Activated CD4-positive, alpha-beta T cell treated with anti-CD3 and anti-CD28 coated beads, Interleukin-2, amount 50 U/mL, for 24 hours (primary cell): ENCODE measurements at places on chromosomes 13 and 19.

- no peak for DNase-seq
Measured at GRCh38 chr13:33164331-33164730, 121.2 kb downstream of the STARD13 start.

- DNase-seq, result no peak
Measured at GRCh38 chr19:46903458-46903857, 42.7 kb downstream of the ARHGAP35 start.

DNA sequence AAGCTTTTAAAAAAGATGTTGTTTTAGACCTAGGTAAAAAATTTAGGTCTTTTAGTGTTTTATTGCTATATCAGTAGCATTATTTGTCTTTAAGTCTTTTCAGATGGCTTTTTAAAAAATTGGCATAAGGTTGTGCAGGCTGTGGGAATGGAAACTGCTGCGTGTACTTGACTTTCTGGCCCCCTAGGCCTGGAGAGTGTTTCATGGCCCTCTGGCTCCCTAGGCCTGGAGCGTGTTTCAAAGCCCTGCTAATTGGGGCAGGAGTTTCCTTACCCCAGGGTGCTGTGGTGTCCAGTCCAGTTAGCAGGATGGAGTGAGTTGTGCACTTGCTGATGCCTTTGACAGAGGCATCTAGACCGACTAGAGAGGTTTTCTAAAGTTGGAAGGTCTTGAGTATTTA lies 23.8 kb downstream of the PRAM1 start:
- DNase-seq, result no peak

DNA sequence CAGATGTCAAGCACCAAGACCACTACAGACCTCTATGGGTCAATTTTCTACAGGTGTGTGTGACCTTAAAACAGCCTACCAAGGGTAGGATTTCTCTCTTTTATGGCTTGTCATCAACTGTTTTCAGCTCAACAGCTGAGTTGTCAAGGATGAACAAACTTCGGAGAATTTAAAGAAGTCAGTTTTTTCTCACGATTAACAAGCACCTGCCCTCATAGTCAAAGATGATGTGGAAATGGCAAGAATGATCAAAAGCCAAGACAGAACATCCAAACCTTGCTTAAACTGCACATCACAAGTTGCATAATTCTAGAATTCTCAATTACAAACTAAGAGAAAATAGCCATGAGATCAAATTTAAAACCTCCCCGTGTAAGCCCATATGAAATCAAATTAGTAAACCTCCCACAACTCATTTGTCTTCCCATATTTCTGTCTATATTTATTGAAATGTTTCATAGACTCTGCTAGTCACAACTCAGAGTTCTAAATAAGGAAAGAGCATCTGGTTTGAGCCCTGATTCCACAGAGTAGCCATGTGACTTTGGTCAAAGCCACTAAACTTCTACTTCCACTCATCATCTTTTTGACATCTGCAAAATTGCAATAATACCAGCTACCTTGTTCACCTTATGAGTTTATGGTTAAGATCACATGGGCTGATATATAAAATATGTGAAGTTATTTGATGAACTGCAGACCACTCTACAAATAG lies 521.5 kb upstream of the HTR2A start:
- DNase-seq, result no peak

GRCh38 chr13:62482351-62482750 lies 1066.7 kb upstream of the PCDH20 start:
- DNase-seq, result no peak

- DNase-seq, result peak; percentile 33
Measured at GRCh38 chr19:611481-611868, 21.8 kb downstream of the HCN2 start.

GRCh38 chr19:8510589-8511115 lies 3.3 kb downstream of the ZNF414 start:
- no peak for DNase-seq

- DNase-seq, result no peak
Measured at GRCh38 chr13:49353908-49354307, 90.0 kb downstream of the CAB39L start.

GRCh38 chr13:43991773-43992201 lies 112.1 kb downstream of the LACC1 start:
- no peak for DNase-seq

GRCh38 chr13:36098080-36098479 lies 33.1 kb downstream of the DCLK1 start:
- DNase-seq, result no peak

- no peak for DNase-seq
Measured at GRCh38 chr19:32363175-32363574, 17.8 kb downstream of the ZNF507 start.

- DNase-seq, result no peak
Measured at GRCh38 chr19:36060430-36060829, 5.7 kb downstream of the WDR62 start.

GRCh38 chr19:7590256-7590655 lies 5.4 kb upstream of the CAMSAP3 start:
- DNase-seq, result no peak

DNA sequence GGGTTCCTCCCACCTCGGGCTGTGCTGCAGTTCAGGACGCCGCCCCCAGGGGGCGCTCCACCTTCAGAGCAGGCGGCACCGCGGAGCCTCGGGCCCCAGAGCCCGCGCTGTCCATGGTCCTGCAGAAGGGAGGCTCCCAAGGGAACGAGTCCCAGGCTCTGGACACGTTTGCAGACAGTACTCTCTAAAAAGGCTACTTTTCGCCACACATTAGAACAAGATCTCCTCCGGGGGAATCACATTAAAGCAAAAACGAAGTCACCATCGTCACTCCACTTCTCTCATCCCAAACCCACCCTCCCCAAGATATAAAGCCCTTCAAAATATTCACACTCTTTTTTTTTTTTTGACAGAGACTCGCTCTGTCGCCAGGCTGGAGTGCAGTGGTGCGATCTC lies 4.6 kb upstream of the SIGLEC10 start:
- DNase-seq, result peak; percentile 89

DNA sequence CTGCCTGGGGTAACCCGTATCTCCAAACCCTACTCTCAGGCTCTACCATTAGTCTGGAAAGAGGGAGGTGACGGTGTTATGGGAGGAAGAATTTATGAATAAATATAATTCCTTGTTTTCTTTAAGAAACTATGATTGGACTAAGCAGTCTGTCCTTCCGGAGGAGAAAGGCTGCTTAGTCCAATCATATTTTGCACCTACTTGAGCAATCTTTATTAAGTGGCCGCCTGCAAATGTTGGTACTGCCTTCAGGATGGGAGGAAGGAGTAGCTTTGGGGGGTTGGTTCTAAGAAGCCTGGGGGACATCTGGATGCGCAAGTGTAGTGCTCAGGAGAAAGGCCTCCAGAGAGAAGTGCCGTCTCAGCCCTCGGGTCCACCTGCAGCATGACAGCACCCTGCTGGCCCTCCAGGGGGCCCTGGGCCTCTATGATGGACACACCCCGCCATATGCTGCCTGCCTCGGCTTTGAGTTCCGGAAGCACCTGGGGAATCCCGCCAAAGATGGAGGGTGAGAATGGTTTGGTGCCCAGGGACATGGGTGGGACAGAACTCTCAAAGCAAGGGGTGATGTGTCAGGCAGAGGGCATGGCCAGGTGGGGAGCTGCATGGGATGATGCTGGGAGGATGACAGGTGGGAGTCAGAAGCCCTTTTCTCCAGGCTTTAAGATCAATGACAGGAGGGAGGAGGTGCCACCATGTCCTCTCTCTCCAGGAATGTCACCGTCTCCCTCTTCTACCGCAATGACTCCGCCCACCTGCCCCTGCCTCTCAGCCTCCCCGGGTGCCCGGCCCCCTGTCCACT lies 4.1 kb downstream of the ACP4 start:
- no peak for DNase-seq

DNA sequence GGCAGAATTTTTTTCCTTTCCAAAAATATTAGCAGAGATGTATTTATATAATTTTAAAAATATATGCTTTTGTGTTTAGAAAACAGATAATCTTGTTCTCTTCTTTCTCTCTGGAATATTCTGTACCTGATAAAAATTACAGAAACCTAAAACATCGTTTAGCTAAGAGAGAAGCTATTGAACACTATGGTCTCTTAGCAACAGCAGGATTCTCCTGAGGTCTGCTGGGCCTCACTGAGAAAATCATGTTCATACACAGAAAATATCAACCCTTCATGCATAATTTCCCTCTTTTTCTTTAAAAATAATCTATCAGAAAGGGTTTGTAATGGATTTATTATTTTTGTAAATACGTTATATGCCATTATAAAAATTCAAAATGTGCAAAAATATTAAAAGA lies 242.2 kb downstream of the DCLK1 start:
- no peak for DNase-seq

DNA sequence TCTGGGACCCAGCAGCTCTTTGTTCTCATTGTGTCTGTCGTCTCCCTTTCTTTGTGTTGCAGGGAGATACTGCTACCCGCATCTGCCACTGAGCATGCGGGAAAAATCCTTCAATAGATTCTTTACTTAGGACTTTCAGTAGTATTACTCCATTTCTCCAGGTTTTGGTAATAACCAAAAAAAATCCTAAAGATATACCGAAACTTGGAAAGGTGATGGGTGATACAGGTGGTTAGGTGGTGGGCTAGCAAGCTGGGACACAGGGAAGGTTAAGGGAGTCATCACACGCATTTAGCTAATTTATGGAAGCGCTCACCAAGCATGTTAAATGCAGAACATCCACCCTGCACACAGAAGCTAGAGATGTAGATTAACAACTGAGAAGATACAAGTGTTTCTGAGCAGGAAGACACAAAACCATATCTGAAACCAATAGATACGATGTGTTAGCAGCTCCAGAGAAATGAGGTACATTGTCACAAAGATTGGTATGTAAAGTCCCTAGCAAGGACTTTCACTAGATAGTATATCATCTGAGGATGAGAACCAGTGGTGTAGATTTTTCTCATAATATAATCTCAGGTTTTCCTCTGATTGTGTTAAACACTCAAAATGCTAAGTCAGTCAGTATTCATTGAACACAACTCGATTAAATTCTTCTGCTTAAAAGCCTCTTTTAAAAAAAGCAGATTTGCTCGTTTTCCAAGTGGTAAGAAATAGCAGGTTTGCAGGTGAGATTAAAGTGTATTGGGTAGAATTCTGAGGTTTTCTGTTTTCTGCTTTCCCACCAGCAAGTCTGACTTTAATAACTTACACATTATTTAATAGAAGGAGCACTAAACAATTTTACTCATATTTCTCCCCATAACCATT lies 1.2 kb upstream of the SLAIN1 start:
- DNase-seq, result no peak

GRCh38 chr19:53007606-53008005 lies 6.1 kb upstream of the ERVV-1 start:
- no peak for DNase-seq

- no peak for DNase-seq
Measured at GRCh38 chr13:28854657-28855056, 34.5 kb downstream of the MTUS2 start.

DNA sequence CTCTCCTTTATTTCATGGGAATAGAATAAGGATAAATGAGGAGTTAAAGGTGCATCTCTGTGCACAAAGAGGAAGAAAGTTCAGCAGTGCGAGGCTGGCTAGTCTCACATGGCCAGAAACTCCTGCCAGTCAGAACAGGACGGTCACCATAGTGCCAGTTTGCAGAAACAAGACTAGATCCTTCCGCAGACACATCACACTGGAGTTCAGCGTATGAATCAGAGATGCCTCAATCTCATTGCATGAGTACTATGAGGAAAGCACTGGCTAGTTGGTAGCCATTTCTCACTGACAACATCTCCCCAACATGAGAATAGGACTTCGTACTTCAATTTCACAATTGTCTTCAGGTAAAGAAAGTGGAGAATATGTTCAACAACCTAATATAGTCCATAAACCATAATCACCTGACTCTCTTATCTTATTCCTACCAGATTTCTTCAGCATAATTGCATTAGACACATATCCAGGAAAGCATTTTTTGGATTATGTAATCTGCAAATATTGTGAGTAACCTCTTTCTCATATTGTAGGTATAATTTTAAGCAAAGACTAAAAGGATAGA lies 34.9 kb downstream of the RXFP2 start:
- DNase-seq, result no peak

- no peak for DNase-seq
Measured at GRCh38 chr13:103539265-103539664, 473.0 kb upstream of the SLC10A2 start.
